GM03348 (cell line): ENCODE measurements at places on chromosomes 11 and 22.

DNA sequence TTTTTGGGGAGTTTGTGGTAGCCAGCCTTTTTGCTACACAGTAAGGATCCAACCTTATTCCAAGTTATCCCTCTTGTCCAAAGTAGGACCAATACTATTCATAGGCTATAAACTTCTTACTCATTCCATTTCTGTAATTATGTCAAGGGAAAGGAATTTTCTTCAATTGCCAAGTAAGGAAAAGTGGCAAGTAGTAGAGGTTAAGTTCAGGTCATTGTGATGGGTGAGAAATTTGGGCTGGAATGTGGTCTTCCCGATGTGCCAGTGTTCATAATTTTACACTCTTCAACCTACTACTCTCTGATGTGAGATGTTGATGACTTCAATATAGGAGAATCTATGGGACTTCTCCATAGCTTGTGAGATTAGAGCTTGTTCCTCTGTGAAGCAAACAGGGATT lies 648.8 kb downstream of the METTL15 start:
- peak; percentile 64 for DNase-seq

DNA sequence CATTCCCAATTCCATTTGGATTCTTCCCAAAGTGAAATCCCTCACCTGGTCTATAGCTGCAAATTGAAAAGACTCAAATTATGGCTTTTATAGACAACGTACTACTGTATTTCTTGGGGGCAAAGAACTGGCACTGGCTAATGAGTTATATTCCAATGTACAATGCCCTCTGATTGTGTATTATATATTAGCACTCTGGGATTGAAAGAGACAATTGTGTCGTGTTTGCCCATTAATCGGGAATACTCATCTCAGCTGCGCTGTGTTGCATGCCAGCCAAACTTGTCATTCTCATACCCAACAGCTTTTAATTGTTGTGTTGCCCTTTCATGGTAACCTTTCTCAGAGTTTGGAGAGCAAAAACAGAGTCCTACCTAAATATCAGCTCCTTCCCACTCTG lies 55.0 kb upstream of the ZBTB44 start:
- DNase-seq, result no peak

- no peak for DNase-seq
Measured at GRCh38 chr11:8661001-8661795, 21.3 kb downstream of the TRIM66 start.

DNA sequence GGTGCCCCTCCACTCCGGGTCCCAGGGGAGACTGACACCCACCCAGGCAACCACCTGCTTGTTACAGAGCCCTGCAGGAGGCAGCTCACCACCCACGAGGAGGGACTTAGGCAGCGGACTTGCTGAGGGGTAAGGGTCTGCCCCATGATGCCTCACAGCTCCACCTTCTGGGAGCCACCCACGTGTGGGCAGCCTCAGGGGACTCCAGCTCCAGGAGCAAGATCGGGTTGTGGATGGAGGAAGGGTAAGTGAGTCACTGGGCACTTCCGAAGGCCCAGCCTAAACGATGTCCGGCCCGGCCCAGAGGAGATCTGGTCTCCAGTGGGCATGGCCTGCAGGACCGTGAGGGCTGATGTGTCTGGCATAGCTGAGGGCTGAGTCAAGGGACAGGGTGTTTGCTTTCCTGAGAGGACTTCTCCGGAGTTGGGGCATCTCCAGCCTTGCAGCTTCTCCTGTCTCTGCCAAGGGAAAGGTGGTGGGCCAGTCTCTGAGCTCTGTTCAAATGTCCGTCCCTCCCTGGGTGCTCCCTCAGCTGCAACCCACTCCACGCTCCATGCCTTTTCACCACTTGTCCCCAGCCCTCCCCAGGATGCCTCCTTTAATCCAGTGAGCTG lies 32.3 kb upstream of the P2RY2 start:
- DNase-seq, result peak; percentile 90

DNA sequence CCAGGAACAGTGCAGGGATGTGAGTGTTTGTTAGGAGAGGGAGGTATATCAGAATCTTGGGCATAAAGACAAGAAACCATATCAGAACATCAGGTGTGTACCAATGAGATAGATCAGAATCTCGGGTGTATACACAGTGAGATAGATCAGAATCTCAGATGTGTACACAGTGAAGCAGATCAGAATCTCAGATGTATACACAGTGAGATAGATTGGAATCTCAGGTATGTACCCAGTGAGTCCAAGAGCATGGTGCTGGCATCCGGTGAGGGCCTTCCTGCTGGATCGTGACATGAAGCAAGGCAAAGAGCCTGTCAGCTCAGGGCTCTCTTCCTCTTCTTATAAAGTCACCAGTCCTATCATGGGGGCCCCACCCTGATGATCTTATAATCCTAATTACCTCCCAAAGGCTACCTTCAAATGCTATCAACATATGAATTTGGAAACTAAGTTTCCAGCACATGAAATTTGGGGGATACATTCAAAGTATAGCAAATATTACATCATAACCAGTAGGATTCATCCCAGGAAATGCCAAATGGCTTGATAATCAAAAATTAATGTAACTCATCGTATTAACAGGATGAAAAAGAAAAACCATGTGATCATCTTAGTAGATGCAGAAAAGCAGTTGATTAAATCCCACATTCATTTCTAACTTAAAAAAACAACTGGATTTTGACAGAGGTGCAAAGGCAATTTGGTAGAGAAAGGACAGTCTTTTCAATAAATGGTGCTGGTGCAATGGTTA lies 28.6 kb downstream of the PPARA start:
- no peak for DNase-seq

GRCh38 chr11:70620510-70621184 lies 222.3 kb downstream of the CTTN start:
- DNase-seq, result no peak

DNA sequence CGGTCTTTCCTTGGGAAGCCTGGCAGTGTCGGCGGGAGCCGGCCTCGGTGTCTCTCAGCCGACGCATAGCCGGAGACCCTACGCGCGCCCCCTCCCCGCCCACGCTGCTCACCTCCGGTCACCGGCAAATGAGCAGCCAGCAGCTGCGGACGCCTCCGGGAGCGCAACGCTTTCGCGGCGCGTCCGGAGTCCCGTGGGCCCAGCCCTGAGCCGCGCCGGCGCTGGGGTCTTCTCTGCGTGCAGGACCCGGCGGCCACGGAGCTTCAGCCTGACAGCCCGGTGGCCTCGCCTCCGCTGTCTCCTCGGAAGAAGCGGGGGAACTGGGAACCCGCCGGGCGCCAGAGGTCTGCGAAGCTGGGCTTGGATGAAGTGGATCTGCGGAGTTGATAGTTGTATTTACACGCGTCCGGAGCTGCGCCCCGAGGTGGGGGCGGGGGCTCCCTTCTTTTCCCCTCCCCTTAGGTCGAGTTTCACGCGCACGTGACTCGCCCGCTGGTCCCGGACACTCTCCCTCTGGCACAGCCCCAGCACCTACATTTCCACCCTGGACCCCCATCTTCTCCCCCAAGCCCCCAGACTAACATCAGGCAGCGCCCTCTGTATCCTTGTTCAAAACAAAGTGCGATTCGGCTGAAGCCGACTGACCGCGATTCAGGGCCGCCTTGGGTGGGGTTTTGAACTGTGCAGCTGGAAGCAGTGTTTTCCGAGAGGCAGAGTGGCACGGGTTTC lies at the start of gene SLC43A1:
TSS of gene SLC43A1 (minus strand) at position 371 of the 729 bp plus-strand sequence. CDS start 1,591 bp downstream, outside the sequence.
- DNase-seq, result peak; percentile 90

DNA sequence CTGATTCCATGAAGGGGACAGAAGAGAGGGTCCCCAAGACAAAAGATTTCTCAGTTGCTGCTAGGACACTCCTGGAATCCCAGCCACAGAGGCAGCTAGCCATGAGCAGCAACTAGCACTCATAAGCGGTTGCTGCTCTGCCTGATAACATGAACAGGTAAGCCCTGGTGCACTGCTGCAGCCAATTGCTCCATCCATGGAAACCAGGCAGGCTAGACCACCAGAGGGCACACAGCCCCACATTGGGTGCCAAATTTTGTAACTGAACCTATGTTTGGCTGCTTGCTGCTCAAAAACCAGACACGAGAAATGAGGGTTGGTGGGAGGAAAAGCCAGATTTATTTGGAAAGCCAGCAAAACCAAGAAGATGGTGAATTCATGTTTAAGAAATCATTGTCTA lies 21.9 kb upstream of the QSER1 start:
- no peak for DNase-seq

- DNase-seq, result peak; percentile 70
Measured at GRCh38 chr11:112962579-112963367, 1.6 kb downstream of the NCAM1 start.

DNA sequence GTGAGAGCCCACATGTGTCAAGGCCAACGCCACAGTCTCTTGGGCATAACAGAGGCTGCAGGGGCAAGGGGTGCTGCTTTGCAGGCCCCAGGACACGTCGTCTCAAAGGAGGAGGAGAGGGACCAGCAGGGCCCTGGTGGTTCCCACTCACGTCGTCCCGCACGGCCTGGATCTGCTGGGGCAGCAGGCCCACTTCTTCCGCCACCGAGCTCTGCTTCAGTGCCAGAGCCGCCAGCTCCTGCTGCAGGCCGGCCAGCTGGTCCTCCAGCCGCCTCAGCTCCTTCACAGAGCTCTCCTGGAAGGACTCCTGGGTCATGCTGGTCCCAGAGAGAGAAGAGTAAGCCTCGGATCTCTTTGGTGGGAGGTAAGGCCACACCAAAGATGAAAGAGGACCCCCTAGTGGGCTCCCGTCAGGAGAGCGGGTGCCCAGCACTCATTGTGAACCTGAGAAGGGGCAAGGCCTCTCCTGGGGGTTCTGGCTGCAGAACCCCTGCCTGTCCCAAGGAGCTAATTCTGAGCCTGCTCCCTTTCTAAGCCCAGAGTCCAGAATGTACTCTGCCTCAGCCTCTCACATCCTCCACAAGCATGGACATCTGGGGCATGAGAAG lies 15.6 kb downstream of the SUN2 start:
- no peak for DNase-seq

- peak; percentile 64 for DNase-seq
Measured at GRCh38 chr11:5620651-5621521, 3.9 kb upstream of the TRIM34 start.

GRCh38 chr11:85725510-85726258 lies 39.7 kb upstream of the CCDC89 start:
- peak; percentile 71 for DNase-seq

- no peak for DNase-seq
Measured at GRCh38 chr11:80009081-80009480, 568.3 kb upstream of the TENM4 start.
